ENCODE measurements at places on chromosomes 4 and X.

DNA sequence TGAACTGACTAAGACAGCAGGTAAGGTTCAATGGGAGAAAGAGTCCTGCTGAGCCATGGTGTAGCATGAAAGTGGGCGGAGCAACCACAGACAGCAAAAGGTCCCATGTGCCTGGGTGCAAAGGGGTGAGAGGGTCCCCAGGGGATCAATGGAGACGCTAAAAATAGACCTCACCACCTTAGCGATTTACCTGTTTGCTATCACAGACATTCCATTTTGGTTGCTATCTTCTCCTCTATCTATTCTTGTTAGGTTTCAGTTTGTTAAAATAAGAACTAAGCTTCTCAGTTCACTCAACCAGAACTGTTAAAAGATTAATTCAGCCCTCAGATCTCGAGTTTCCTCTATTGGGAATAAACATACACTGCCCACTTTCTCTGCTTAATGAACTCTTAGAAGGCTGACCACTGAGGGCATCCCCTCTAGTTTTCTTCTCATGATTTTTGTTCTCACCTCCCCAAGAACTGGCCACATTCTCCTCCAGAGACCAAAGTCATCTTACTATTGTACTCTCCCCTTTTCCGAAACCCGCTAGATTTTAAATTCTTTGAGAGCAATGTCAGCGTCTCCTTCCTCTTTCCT lies 136.7 kb downstream of the PARM1 start:
- no peak overlapping the region for H3K4me3 ChIP-seq
- H3K27ac ChIP-seq, result no peak overlapping the region
- no peaks in the 10 kb centered on the region for H3K36me3 ChIP-seq
- DNase-seq, result no peak
- H3K4me1 ChIP-seq, result no peaks in the 10 kb centered on the region

GRCh38 chr4:107837776-107838618 lies 13.3 kb downstream of the SGMS2 start:
- no peaks in the 10 kb centered on the region for H3K4me1 ChIP-seq
- DNase-seq, result no peak
- no peaks in the 10 kb centered on the region for H3K36me3 ChIP-seq

DNA sequence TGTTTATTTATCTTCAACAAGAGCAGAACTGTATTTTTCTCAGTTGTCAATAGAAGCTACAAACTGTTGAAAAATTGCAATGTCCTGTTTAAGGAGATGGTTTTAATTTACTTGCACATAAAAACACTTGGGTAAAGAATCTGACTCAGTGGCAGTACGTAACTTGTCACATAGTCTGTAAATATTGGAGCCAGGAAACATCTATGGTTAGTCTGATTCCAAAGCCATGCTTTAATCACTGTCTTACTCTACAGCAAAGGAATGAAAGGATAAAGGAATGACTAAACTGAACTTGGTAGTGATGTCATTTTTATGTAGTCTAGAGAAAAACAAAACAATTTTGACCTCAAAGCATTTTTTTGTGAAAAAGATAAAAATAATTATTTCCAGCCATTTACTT lies 537.2 kb downstream of the STIM2 start:
- peak; percentile 96 for DNase-seq
- no peaks in the 10 kb centered on the region for H3K36me3 ChIP-seq
- peak overlapping the region; percentile 39 for H3K4me3 ChIP-seq
- peaks cover 18% of the 10 kb centered on the region for H3K4me1 ChIP-seq
- H3K27ac ChIP-seq, result peak overlapping the region; percentile 87
- H3K27me3 ChIP-seq, result no peaks in the 10 kb centered on the region

DNA sequence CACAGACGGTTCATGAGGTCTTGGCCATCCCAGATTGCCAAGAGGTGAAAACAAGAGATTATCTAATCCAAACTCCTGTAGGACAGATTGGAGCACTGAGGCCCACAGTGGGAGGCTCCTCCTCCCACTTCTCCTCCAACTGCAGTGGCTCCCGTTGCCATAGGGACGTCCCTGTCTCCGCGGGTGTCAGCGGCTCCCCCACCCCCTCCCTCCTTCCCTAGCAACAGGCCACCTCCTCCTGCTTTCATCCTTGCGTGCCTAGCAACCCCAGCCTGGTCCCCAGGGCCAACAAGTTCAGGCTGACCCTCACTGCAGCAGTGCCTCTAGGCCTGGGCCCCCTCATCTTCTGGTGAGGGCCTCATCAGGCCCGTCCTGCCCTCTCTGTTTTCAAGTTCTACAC lies 6.8 kb upstream of the IQSEC2 start:
- no peaks in the 10 kb centered on the region for H3K27me3 ChIP-seq
- peaks cover 12% of the 10 kb centered on the region for H3K4me1 ChIP-seq
- H3K36me3 ChIP-seq, result no peaks in the 10 kb centered on the region

GRCh38 chr4:139809757-139810140 lies 144.1 kb downstream of the MGST2 start:
- no peak overlapping the region for H3K4me3 ChIP-seq
- DNase-seq, result no peak
- H3K27ac ChIP-seq, result no peak overlapping the region
- no peaks in the 10 kb centered on the region for H3K27me3 ChIP-seq

DNA sequence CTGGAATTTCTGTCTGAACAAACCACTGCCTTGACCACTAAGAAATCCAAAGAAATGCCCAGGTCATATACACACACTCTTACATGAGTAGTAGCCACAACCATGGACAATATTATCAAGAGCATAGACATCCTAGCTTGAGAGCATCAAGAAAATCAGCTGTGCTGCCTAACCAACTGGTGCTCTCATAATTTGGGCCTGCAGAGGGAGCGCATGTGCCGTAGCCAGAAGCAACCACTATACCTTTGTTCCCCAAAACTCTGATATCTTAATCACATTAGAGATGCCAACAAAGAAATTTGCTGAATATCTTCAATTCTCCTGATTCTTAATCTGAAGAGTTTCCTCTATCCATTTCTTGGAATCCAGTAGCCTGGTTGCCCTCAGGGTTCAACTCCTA lies 163.6 kb downstream of the ZNF674 start:
- H3K27ac ChIP-seq, result no peak overlapping the region
- no peaks in the 10 kb centered on the region for H3K4me1 ChIP-seq
- no peaks in the 10 kb centered on the region for H3K36me3 ChIP-seq
- peak; percentile 4 for DNase-seq
- H3K4me3 ChIP-seq, result no peak overlapping the region

GRCh38 chrX:48702032-48702431 lies 5.5 kb downstream of the SUV39H1 start:
- no peak overlapping the region for H3K27ac ChIP-seq
- H3K4me1 ChIP-seq, result no peaks in the 10 kb centered on the region
- H3K27me3 ChIP-seq, result no peaks in the 10 kb centered on the region
- no peak overlapping the region for H3K4me3 ChIP-seq
- no peak for DNase-seq

GRCh38 chrX:13569479-13570260 lies at the start of gene EGFL6:
TSS of gene EGFL6 (plus strand) at chrX:13569601. CDS start at chrX:13569862, 261 bp downstream.
- peaks cover 17% of the 10 kb centered on the region for H3K27me3 ChIP-seq
- no peaks in the 10 kb centered on the region for H3K36me3 ChIP-seq
- no peak for DNase-seq
- H3K27ac ChIP-seq, result no peak within 1 kb of the TSS
- H3K4me3 ChIP-seq, result no peak within 1 kb of the TSS

- H3K4me3 ChIP-seq, result no peak overlapping the region
- no peak for DNase-seq
- no peak overlapping the region for H3K27ac ChIP-seq
- no peaks in the 10 kb centered on the region for H3K36me3 ChIP-seq
Measured at GRCh38 chr4:167918077-167918476, 174.3 kb upstream of the ANXA10 start.

- no peaks in the 10 kb centered on the region for H3K4me1 ChIP-seq
- no peaks in the 10 kb centered on the region for H3K36me3 ChIP-seq
- DNase-seq, result no peak
- no peaks in the 10 kb centered on the region for H3K27me3 ChIP-seq
- H3K4me3 ChIP-seq, result no peak overlapping the region
Measured at GRCh38 chrX:39627257-39627656, 470.5 kb downstream of the BCOR start.

GRCh38 chrX:70033348-70034051 lies 16.2 kb downstream of the AWAT2 start:
- no peak overlapping the region for H3K4me3 ChIP-seq
- no peaks in the 10 kb centered on the region for H3K4me1 ChIP-seq
- H3K36me3 ChIP-seq, result no peaks in the 10 kb centered on the region
- H3K27ac ChIP-seq, result no peak overlapping the region

DNA sequence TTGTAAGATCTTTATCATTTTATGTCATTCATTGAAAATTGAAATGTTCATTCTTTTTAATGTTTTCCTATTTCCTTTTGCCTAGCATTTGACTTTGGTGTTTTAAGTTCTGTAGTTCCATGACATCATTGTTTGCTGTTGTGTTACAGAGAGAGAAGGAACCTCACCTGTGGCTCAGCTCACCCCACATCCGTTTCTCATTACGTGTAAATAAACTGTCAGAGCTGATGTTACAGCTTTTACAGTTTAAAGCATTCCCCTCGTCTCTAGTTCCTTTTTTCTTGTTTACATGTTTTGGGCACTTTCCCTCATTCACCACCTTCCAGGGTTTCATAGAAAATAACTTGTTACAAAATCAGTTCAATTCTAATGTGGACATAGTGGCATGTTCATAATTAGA lies 137.2 kb downstream of the FNIP2 start:
- DNase-seq, result no peak
- H3K4me3 ChIP-seq, result no peak overlapping the region
- no peaks in the 10 kb centered on the region for H3K36me3 ChIP-seq
- peaks cover 14% of the 10 kb centered on the region for H3K4me1 ChIP-seq
- H3K27ac ChIP-seq, result no peak overlapping the region

DNA sequence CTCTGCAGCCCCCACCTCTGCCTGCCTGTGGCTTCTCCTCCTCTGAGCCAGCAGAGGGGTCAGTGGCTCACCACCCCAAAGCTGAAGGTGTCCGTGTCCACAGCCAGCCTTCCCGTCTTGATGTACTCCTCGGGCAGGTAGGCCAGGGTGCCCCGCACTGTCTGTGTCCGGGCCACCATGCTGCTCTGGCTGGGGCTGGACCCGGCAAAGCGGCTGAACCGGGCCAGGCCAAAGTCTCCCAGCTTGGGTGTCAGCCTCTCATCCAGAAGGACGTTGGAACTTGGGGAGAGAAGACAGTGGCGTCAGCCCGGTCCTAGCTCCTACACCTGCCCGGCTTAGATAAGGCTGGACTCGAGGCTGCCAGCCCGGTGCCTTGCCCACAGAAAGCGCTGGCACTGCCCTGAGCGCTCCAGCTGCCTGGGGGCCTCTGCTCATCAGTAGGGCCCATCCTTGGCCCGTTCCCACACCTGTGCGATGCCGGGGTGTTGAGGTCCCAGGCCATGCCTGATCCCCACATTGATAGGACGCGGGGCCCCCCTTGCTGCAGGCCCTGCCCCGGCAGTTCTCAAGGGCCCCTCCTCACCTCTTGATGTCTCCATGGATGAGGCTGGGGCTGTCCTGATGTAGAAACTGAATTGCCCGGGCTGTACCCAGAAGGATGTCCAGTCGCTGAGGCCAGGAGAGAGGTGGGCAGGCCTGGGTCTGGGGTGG lies 3.2 kb downstream of the IRAK1 start:
- H3K27ac ChIP-seq, result no peak overlapping the region
- H3K4me3 ChIP-seq, result no peak overlapping the region
- peaks cover 19% of the 10 kb centered on the region for H3K4me1 ChIP-seq
- H3K27me3 ChIP-seq, result no peaks in the 10 kb centered on the region
- peaks cover 2% of the 10 kb centered on the region for H3K36me3 ChIP-seq
- no peak for DNase-seq

GRCh38 chr4:127124919-127125318 lies 507.8 kb upstream of the INTU start:
- H3K4me1 ChIP-seq, result no peaks in the 10 kb centered on the region
- H3K27ac ChIP-seq, result no peak overlapping the region
- DNase-seq, result peak; percentile 22
- no peaks in the 10 kb centered on the region for H3K36me3 ChIP-seq

- no peaks in the 10 kb centered on the region for H3K36me3 ChIP-seq
- peak overlapping the region; percentile 39 for H3K4me3 ChIP-seq
- no peak overlapping the region for H3K27ac ChIP-seq
Measured at GRCh38 chrX:40104985-40105834, 7.5 kb upstream of the BCOR start.

DNA sequence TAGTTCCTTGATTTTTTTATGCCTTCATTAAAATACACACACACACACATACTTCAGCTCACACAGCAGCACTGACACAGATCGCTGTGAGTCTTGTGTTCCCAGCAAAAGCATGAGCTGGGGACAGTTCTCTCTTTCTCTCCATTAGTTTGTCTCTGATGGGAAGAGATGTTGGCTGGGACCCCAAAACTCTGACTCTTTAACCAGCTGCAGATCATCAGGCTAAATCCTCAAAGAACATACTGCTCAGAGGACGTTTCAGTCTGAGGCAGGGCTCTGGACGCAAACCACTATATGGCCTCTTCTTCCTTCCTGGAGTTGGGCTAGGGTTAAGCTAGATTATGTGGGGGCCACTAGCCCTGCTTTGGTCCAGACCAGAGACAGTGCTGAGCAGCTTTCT lies 109.6 kb downstream of the NHSL2 start:
- no peaks in the 10 kb centered on the region for H3K36me3 ChIP-seq
- no peaks in the 10 kb centered on the region for H3K27me3 ChIP-seq
- H3K4me1 ChIP-seq, result peaks cover 7% of the 10 kb centered on the region

DNA sequence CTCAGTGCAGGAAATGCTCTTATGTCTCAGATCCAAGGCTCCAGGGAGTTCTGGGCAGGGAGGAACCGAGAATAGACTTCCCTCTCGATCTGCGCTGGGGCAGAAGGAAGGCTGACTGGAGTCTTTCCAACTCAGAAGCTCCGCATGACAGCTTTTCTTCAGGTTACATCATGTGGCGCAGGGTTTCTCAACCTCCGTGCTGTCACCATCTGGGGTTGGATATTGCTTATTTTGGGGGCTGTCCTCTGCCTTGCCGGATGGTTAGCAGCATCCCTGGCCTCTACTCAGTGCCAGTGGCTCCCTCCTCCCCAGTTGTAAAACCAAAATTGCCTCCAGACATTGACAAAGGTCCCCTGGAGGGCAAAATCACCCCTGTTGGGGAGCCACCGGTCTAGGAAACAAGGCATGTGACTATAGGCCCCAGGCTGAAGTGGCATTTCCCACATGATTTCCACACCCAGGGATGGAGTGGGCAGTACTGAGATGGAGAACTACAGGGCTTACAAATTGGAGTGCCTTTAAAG lies 21.4 kb downstream of the REELD1 start:
- no peak overlapping the region for H3K4me3 ChIP-seq
- no peaks in the 10 kb centered on the region for H3K4me1 ChIP-seq
- no peak overlapping the region for H3K27ac ChIP-seq

GRCh38 chr4:88291003-88291402 lies 6.6 kb upstream of the PPM1K start:
- no peaks in the 10 kb centered on the region for H3K27me3 ChIP-seq
- H3K4me3 ChIP-seq, result no peak overlapping the region
- H3K36me3 ChIP-seq, result no peaks in the 10 kb centered on the region
- no peak overlapping the region for H3K27ac ChIP-seq

Data from astrocyte (in vitro differentiated cells and primary cell).